T-helper 17 cell (primary cell): ENCODE measurements at places on chromosomes 6 and 20.

- DNase-seq = no peak
Measured at GRCh38 chr6:36769676-36770499, 69.4 kb downstream of the CPNE5 start.

DNA sequence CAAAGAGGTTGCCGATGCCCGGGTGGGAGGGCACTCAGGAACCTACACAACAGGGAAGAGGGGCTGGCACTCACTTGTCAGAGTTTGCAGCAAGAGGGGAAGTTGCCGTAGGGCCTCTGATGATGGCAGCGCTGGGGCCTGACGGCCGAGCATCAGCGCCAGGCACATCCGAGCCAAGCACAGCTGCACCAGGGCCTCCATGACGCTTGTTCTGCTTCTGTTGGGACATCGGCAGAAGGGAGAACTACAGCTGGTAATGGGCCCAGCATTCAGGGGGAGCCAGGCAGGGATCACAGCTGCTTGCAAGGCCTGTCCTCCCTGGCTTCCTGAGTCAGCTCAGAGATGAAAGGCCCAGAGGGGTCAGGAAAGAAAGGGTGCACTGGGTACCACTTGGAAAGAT is 367.7 kb downstream of the CDH4 start:
- DNase-seq = no peak

GRCh38 chr6:10528158-10528981 is 7.2 kb downstream of the GCNT2 start:
- no peak for DNase-seq

- no peak for DNase-seq
Measured at GRCh38 chr6:135018941-135019340, 35.7 kb downstream of the HBS1L start.

- DNase-seq = no peak
Measured at GRCh38 chr6:138979365-138979764, 8.7 kb downstream of the REPS1 start.

DNA sequence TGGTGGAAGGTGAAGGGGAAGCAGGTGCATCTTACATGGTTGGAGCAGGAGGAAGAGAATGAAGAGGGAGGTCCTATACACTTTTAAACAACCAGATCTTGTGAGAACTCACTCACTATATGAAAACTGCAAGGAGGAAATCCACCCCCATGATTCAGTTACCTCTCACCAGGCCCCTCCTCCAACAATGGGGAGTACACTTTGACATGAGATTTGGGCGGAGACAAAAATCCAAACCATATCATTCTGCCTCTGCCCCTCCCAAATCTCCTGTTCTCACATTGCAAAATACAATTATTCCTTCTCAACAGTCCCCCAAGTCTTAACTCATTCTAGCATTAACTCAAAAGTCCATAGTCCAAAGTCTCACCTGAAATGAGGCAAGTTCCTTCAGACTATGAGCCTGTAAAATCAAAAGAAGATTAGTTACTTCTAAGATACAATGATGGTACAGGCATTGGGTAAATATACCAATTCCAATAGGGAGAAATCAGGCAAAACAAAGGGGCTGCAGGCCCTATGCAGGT is 60.5 kb downstream of the EDN1 start:
- no peak for DNase-seq

DNA sequence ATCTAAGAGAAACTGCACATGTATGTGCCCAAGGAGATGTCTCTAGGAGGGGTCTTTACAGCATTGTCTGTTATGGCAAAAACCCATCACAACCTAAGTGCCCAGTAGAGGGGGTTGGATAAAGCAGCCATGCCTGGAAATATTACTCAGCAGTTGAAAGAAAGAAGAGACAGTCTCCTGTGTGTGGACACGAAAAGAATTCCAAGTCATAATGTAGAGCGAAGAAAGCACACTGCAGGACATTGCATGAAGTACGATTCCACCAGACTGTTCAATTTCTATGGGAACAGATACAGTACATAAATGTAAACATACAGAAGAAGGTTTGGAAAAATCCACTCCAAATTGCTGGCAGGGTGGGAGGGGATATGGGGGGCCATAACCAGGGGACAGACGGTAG is 7.3 kb upstream of the TGM2 start:
- DNase-seq = no peak

DNA sequence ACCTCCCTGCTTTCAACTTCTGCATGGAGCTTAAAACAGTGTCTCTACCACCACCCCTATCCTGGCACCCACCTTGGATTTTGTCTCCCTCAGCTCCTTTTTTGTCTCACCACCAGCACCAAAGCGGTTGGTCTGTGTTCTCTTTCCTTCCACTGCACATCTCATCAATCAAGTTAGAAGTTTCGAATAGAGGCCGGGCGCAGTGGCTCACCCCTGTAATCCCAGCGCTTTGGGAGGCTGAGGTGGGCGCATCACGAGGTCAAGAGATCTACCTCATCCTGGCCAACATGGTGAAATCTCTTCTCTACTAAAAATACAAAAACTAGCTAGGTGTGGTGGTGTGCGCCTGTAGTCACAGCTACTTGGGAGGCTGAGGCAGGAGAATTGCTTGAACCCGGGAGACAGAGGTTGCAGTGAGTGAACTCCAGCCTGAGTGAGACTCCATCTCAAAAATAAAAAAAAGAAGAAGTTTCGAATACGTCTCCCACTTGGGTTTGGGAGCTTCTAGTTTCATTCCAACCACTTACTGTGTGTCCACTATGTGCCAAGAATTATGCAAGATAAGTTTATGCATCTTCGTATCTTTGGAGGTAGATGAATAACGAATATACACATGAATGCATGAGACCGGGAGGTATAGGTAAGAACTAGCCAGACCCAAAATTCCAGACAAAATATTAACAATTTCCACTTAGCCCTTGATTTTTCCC is 5.9 kb downstream of the PCED1A start:
- DNase-seq = no peak

DNA sequence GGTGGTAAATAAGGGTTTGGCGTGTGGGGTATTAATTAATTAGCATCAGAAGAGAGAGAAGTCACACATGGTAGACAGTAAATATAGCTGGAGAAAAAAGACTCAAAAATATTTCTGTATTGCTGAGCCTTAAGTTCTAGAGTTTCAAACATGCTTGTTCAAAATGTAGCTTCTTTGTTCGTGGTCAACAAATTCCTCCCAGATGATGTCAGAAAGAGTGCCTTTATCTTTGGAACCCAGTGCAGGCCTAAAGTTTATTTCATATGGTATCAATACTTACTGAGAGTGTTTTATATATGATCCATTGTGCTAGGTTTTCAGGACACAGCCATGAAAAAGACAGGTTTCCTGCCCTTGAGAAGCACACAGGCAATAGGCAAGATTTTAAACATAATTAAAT is 18.3 kb downstream of the MARCKS start:
- no peak for DNase-seq

DNA sequence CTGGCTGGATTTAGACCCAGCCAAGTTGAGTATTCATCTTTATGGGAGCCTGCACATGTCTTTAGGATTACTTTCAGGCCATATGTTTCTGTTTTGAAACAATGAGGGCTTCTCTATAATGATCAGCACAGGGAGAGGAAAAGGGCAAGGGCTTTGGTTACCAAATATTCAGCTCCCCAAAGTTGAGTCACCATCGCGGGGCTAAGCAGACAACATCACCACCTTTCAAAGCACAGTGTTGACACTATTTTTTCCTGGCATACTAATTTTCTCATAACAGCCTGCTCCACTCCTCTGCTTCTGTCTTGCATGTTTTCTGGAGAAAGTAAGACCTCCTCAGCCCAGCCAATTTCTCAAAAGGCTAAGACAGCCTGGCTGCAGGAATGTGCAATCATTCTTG is 4.9 kb downstream of the SCML4 start:
- no peak for DNase-seq

- DNase-seq = no peak
Measured at GRCh38 chr6:46029602-46030001, 13.9 kb upstream of the CLIC5 start.
